Stimulated activated CD4-positive, alpha-beta T cell treated with anti-CD3 and anti-CD28 coated beads, Interleukin-12 subunit alpha, Interleukin-12 subunit beta, amount 100 ng/mL, for 24 hours (primary cell): ENCODE measurements at places on chromosomes 7 and 10.
A peak's percentile ranks its signal among the peaks of the same experiment; 100 is the strongest.

- peak; percentile 21 for DNase-seq
Measured at GRCh38 chr10:77873536-77874380, 52.8 kb downstream of the DLG5 start.

GRCh38 chr10:132858121-132859081 is 72.5 kb upstream of the NKX6-2 start:
- no peak for DNase-seq

DNA sequence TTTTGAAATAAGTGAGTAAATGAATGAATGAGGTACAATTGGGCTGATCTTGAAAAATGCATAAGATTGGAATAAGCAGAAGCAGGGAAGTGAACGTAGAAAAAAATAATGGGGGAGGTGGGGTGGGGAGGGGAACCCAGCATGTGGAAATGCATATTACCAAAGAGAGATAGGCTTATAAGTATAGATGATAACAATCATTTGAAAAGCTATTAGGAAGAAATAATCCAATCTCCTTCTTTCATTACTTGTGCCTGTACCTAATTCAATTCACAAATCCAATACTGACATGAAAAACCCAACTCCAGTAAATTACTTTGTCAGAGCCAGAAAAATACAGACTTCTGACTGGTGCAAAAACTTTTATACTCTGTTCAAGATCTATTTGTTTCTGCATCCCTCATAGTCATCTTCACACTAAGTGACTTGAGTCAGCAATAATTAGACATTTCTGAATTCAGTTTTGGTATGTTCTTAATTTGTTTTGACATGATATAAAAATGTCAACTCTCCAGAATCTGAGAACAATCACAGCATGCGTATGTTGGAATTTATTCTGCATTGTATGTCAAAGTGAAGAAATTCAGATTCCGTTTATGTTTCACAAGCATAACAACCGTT is 99.2 kb downstream of the IQUB start:
- no peak for DNase-seq

- DNase-seq: no peak
Measured at GRCh38 chr10:22605168-22605567, 109.2 kb downstream of the PIP4K2A start.

DNA sequence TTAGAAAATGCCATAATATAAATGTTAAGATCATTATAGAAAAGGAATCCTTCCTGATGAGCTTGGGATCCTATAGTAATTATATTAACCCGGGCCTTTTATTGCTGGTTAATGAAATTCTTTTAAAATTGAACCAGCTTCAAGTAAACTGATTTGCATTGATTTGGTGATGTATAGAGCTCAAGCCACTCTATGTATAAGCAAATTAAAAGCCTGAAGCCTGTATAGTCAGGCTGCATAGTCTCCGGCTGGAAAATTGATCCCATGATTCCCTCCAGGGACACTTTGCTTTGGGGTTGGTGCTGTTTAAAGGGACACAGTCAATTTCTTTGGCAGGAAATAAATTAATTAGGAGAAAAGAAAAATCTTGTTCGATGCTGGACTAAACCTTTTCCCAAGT is 199.1 kb downstream of the HERPUD2 start:
- no peak for DNase-seq

DNA sequence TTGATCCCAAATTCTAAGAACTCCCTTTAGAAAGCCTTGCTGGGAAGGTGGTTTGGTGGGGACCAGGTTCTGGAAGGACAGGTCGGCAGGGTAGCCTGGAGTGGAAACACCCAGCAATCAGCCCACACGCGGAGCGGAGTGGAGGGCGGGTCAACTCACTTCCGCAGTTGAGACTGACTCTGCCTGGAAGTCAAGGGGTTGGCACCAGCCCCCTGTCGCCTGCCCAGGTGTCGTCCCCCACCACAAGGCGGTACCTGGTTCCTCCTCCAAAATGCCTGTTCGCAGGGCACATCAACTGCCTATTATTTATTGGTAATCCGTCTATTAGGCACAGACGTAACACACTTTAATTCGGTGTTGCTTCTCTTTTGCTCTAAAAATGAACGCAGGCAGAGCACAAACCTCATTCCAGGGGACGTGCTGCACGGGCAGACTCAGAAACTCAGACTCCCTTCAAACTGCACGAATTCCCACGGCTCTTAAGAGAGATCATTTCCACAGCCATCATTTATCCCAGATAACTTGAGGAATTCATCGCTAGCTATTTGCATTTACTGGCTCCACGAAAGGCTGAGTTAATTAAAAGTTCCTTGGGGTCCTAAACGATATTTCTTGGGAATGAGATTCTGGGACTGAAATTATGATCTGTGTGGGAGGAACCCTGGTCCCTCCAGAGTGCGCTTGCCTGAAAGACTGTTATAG is 248.2 kb upstream of the PPP2R2D start:
- no peak for DNase-seq
